ENCODE measurements at places on chromosomes 11 and 22.

DNA sequence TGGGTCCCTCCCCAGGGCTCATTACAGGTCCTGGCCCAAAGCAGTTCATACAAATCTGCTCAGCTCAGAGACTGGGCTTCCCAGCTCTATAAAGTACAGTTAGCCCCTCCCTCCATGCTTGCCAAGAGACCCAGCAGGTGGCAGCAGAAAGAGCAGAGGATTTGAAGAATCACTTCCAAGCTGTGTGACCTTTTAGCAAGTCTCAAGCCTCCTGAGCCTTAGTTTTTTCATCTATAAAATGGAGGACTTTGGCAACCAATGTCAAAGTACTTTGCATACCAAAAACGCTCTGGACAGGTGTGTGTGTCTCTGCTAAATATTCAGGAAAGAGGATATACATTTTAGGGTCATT is 26.6 kb downstream of the RELT start:
- DNase-seq, result no peak

DNA sequence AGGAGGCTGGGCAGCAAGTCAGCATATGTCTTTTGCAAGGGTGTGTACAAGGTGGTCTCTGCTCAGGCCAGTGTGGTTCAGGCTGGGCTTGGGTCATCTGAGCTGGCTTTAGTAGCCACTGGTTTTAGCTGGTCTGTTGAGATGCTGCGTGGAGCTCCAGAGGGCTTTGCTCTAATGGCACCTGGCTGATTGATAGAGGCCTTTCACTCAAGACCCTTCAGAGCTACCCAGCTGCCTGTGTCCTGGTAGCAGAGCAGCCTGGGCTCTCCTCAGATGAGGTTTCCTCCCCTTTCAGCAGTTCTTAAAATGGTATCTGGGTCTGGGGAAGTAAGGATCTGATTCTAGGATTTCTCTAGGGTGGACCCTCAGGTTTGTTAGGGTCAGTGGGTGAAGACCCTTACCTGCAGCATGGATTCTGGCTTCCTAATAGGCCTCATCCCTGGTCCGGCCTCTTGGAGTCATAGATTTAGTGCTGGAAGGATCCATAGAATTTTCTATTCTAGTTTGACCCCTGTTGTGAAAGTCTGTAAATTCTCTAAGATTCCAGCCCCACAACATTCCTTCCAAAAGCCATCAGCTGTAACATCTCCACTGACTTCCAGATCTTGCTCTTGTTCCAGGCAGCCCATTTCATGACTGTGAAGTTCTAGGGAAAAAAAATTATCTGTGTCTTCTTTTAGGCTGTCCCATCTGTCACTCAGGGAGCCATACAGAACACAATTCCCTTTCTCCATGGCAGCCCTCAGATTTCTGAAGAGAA is 190.2 kb upstream of the ZBED5 start:
- no peak for DNase-seq

- no peak for DNase-seq
Observed at GRCh38 chr11:104370478-104370877, 206.5 kb upstream of the PDGFD start.

DNA sequence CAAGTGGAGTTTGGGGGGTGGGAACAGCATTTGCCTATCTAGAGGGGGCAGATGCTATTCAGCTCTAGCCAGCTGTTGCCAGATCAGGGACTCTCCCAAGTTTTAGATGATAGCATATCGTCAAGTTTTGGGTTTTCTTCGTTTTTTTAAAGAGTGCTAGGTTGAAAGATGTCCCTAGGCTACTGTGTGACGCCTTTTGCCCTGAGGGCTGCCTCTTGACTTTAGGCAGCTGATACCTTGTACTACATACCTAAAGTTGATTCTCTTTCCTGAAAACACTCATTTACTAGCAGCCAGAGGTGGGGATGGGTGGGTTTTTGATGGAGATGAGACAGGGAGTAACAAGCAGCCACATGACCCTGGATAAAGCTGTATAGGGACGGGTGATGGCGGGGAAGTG is 87.1 kb downstream of the ABTB2 start:
- no peak for DNase-seq

DNA sequence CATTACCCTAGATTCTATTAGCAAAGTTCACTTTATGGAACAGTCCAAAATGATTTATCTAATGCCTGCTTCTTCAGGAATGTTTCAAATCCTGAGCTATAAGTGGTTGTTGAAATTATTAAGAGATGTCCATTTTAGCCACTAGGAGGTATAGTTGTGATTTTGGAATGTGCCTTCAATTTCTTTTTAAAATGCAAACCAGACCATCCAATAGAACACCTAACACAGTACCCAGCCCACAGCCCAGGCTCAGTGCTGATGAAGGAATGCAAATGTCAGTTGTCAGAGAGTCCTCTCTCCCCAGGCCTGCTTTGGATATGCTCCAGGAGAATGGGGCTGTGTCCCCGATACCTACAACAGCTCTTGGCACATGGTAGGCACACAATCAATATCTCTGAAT is 85.8 kb upstream of the E2F8 start:
- no peak for DNase-seq

- no peak for DNase-seq
Observed at GRCh38 chr11:23206741-23207336, 346.6 kb upstream of the CCDC179 start.

- no peak for DNase-seq
Observed at GRCh38 chr11:74141241-74141695, 29.5 kb downstream of the C2CD3 start.

- no peak for DNase-seq
Observed at GRCh38 chr11:120244476-120245365, 4.8 kb downstream of the POU2F3 start.

DNA sequence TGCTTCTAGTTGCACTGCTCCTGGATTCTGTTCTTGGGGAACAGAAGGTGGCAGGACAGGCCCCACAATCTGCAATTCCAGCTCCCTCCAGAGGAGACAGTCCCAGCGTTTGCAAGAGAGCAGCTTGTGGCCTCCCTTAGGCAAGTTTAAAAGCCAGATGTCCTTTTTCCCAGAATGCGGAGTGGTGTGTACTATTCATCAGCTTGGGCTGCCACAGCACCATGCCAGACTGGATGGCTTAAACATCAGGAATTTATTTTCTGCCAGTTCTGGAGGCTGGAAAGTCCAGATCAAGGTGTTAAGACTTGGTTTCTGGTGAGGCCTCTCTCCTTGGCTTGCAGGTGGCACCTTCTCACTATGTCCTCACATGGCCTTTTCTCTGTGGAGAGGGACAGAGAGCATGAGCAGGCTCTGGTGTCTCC is 11.7 kb downstream of the MIAT start:
- DNase-seq, result peak; percentile 87

DNA sequence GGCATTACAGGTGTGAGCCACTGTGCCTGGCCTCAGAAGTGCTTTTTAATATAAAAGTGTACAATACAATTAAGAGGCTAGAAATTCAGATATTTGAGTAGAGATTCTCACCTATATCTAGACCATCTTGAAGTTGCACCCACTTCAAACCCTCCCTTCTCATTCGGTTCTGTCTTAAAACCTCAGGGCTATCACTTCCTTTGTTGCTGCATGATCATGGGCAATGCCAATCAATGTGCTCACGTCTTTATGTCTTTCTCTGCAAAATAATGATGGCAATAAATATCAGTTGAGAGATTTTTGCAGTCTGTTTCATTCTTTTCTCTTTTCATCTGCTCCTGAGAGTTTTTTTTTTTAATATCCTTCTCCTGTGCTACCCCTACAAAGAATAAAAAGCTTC is 9.3 kb upstream of the NUP160 start:
- no peak for DNase-seq

GRCh38 chr11:124153821-124154220 is 29.3 kb upstream of the OR10D3 start:
- no peak for DNase-seq

Measured in NCI-H1694 (cell line).